NCI-H1694 (cell line): ENCODE measurements at places on chromosomes 3 and 15.

DNA sequence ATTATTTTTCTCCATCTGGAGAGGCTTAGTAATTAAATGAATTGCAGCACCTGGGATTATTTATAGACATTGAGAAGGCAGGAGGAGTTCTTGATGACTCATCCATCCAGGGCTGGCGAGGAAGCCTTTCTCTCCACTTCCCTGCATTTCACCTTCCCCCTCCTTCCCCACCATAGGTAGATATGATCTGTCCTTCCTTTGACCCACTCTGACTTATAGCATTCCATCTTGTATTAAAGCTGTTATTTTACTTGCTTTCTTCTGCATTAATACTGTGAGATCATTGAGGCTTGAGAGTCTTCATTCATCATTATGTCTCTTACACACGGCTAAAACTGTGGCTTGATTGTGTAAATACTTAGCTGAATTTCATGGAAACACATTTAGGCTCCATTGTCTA is 288.8 kb downstream of the FEZF2 start:
- DNase-seq = no peak

DNA sequence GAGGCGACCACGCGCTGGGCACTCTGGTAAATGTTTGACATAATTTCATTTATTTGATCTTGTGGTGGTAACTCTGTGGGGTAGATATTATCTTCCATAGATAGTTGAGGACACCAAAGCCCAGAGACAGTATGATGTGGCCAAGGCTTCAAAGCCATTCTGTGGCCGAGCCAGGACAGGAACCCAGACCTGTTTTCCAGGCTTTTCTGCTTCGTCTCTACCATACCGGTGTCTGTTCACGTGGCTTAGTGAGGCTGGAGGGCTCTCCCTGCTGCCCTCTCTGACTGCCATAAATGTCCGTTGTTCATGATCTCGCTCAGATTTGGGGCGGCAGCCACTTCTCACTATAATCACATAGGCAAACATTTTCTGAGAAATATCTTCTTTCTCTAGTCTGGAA is 134.7 kb downstream of the PEX5L start:
- DNase-seq = no peak

- no peak for DNase-seq
Measured at GRCh38 chr3:152302521-152303021, 33.8 kb downstream of the MBNL1 start.

GRCh38 chr3:157199841-157200240 is 39.9 kb upstream of the CCNL1 start:
- no peak for DNase-seq

- DNase-seq = no peak
Measured at GRCh38 chr15:98551936-98552562, 96.3 kb upstream of the IGF1R start.

DNA sequence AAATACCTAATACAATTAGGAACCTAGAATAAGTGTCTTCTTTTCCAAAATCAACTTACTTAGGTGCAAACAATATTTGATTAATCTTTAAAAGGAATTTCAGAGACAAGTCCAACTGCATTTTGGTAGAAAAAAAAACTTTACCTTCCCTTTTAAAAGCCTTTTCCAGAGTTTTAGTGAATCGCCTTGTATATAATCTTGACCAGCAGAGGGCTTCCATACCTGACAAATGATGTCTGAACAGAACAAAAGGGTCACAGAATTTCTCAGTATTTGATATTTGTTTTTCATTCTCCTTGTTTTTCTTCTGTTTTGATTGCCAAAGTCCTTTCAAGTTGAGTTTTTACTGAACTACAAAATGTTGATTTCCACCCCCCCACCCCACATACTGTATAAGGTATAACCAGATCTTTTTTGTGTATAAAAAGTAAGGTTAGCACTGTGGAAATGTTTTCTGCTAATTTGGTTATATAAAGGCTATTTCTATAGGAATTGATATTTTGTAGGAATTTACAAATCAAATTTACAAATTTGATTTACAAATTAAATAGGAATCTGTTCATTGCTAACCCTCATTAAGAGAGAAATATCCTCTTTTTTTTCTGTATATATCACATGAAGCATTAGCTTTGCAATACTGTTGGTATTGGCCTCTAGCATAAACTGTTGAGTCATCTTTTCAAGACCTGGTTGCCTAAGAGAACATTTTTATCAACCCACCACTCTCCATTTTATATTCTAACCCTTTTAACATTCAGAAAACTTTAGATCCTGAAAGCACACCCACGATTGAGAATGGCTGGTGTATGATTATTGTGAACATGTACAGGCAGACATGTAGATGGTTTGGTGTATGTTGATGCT is 464.1 kb upstream of the RARB start:
- peak; percentile 8 for DNase-seq

GRCh38 chr15:58513008-58513407 is 81.2 kb downstream of the LIPC start:
- DNase-seq = no peak

- DNase-seq = peak; percentile 12
Measured at GRCh38 chr15:31801152-31801551, 229.2 kb upstream of the CHRNA7 start.

- peak; percentile 2 for DNase-seq
Measured at GRCh38 chr15:99105514-99106341, 848 bp downstream of the SYNM start.

DNA sequence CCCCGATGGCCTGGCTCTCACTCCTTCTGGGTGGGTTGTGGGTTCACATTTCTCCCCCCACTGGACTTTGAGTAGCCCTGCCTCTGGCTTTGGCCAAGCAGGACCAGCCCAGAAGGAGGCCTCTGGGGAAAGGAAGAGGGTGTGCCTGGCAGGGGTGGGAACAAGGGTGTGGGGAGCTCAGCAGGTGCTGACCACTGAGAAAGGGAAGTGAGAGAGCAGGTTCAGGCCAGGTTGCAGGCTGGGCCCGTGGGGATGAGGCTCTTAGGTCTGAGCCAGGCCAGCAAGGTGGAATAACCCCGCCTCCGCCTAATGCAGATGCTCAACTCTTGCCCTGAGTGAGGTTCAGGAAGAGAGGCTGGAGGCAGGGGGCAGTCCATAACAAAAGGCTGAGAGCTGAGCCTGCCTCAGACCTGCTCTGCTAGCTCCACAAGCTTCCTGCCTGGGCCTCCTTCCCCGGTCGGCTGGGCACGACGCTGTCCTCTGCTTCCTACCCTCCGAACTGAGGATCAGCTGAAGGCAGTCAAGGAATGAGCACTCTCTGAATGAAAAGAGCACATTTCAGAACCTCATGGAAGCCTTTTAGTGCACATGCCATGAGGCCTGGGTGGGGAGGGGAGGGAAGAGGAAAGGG is 82.7 kb downstream of the TLE3 start:
- no peak for DNase-seq

DNA sequence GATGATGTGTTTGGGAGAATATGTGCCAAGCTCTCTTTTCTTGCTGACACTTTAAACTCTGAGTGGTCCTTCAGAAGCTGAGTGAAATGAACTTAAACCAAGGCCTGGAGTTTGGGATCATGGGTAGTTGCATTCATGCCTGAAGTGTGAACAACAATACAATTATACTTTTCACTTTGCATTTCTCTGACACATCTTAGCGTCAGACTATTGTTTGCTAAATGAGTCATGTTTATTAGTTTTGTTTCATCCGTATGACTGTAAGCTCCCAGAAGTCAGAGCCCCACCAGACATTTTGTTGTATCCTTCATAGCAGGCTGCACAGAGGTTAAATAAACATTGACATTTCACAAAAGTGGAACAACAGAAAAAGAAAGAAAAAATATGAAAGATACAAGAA is 542.6 kb downstream of the TUSC7 start:
- DNase-seq = no peak

- DNase-seq = no peak
Measured at GRCh38 chr3:34070831-34071585, 272.6 kb downstream of the PDCD6IP start.

- DNase-seq = no peak
Measured at GRCh38 chr3:45673273-45673672, 15.9 kb upstream of the SACM1L start.

DNA sequence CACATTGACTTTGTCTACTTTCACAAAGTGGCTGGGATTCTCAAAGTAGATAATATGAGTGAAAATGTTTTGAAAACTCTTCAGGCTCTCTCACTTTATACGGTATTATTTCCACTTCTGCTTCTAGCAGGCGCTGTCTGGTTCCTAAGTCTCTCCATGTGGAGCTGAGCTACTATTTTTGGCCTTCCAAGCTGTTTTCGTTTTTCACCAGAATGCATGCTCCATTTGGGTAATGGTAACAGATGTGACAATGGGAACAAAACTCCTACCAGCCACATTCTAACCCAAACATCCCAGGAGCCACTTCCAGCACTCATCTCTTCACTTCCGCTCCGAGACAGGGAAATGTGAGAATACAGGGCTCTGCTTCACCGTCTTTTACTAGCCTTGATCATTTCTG is 586.7 kb downstream of the NTRK3 start:
- peak; percentile 48 for DNase-seq

DNA sequence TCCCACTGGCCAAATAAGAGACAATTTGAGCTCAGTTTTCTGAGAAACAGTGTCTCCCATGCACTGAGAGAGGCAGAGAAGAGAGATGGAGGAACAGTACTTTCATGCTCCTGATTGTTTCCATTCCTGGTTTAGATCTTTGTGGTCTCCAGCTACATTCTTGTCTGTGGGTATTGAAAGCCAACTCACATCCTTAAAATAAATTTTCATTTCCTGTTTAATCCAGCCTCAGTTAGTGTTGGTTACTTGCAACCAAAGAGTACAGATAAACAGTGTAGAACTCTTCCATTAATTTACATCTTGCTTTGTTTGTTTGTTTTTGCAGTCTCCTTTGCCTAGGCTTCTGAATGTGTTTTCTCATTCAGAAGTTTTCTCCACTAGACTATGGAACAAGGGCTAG is 123.7 kb upstream of the CLSTN2 start:
- no peak for DNase-seq

- DNase-seq = no peak
Measured at GRCh38 chr15:100818927-100819326, 60.7 kb upstream of the ALDH1A3 start.

GRCh38 chr3:39000008-39000450 is 51.7 kb downstream of the SCN11A start:
- DNase-seq = peak; percentile 1

DNA sequence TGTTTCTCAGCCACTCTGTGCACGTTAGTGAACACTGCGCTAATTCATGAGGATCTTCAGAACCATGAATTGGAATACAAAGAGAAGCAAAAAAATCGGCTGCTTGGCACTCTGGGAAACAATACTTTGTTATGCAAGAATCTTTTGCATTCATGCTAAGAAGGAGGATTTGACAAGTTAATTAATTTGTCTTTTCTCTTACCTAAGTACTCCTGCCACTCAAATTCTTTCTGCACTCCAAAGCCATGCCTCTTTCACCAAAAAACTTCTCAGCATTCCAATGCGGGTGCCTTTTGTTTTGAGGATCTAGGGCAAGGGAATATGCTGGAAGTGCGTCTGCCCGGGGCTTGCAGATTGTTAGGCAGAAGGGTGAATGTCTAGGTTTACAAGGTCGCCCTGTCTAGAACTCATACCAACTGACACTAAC is 11.3 kb upstream of the KAT2B start:
- DNase-seq = no peak

- DNase-seq = no peak
Measured at GRCh38 chr3:115361806-115362205, 214.7 kb upstream of the ZBTB20 start.

DNA sequence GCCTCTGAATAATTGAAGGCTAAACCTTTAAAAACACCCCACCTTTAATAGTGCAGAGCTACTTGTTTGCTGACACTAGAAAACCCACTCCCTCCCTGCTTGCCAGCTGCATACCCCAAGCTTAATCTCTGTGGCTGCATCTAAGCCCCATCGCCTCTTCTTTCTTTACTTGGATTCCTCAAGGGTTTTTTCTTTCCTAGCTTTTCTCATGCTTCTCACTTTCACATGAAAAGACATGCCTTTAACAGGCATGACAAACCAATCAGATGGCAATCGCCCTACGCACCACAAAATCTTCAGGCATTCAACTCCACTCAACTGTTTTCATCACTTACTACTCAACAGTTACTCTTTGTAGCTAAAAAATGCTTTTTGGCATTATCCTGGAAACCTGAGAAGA is 77.5 kb downstream of the PLD1 start:
- no peak for DNase-seq
